DND-41 (cell line): ENCODE measurements at places on chromosomes 13 and 19.

DNA sequence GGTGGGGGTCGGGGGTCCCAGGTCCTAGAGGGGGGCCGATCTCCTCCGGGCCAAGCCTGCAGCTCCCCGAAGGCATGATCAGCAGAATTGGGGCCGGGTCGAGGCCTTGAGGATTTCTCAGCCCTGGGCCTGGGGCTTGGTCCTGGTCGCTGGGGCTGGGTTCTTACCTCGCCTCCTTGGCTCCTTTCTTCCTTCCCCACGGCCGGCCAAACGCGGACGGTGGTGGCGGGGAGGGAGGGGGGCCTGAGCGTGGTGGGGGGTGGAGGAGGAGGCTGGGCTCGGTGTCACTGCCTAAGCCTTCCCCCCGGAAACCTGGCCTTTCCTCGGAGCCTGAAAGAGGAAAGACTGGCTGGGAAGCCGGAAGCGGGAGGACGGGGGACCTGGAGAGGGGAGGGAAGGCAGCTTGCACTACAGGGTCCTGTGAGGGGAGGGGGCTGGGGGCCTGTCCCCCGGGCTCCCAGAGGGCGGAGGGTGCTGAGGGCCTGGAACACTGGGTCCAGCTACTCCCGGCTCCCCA lies at the start of gene ZNF579:
Gene ZNF579 (minus strand): TSS at position 221 of the 517 bp plus-strand sequence. CDS start 1,209 bp downstream, outside the sequence.
- peak; percentile 91 for DNase-seq

- no peak for DNase-seq
Measured at GRCh38 chr13:104106705-104107393, 1040.6 kb upstream of the SLC10A2 start.

- DNase-seq: no peak
Measured at GRCh38 chr13:25064396-25064795, 31.5 kb upstream of the PABPC3 start.

DNA sequence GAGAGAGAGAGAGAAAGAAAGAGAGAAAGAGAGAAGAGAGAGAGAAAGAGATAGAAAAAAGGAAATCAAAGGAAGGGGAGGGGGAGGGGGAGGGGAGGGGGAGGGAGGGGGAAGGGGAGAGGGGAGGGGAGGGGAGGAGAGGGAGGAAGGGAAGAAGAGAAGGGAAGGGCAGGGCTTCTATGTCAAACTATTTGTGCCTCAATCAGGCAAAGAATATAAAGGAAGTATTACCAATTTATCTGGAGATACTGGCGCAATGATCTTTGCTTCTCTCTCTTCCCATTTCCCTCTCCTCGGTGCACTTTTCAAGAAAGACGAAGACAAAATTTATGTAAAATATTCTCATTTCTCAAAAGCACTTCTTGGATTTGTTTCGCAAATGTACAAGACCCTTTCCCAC lies 9.3 kb upstream of the INSR start:
- no peak for DNase-seq

DNA sequence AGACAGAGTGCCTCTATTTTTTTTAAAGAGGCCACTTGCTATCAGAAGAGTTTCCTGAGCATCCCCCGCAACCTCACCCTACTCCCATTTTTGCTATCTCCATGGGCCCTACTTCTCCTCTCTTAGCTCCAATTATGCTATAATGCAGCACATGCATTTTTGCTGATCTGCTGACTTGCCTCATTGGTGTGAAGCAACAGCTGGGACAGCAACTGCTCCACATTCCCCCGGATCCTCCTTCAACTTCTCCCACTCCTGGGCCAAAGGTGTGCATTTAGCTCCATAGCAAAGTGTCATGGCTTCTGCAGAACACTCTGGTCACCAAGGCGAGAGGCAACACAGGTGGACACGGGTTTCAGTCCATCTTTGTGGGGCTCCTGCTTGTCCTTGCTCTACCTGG lies 56.7 kb upstream of the USP29 start:
- no peak for DNase-seq

- DNase-seq: no peak
Measured at GRCh38 chr19:33284146-33284643, 18.1 kb downstream of the CEBPA start.

- DNase-seq: no peak
Measured at GRCh38 chr13:80755910-80756309, 415.0 kb upstream of the SPRY2 start.

- no peak for DNase-seq
Measured at GRCh38 chr13:46995874-46996273, 99.0 kb upstream of the HTR2A start.

GRCh38 chr13:40152145-40152544 lies 496.7 kb downstream of the COG6 start:
- DNase-seq: no peak

GRCh38 chr19:18857223-18857622 lies 25.5 kb downstream of the UPF1 start:
- DNase-seq: no peak

GRCh38 chr13:74870865-74871264 lies 611.1 kb downstream of the TBC1D4 start:
- DNase-seq: no peak

- no peak for DNase-seq
Measured at GRCh38 chr13:87678372-87678752, 7.2 kb downstream of the SLITRK5 start.

- no peak for DNase-seq
Measured at GRCh38 chr13:47478985-47479384, 522.1 kb downstream of the SUCLA2 start.

GRCh38 chr19:39497996-39498797 lies 550 bp upstream of the DLL3 start:
- peak; percentile 25 for DNase-seq

DNA sequence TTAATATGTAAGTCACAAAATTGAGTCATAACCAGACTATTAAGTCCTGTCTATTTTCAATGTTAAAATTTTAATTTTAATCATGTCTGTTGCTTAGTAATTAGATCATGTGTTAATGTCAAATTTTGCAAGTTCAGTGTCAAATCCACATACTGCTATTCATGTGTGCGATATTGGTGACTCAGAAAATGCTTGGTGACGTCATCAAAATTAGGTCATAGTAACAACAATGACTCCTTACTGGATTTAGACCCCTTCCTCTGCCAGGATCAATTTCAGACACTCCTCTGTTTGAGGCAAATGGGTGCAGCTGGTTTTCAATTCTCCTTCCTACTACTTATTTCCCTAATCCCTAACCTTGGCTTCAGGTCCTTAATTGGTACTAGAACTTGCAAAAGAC lies 1394.3 kb upstream of the SLC10A2 start:
- no peak for DNase-seq

DNA sequence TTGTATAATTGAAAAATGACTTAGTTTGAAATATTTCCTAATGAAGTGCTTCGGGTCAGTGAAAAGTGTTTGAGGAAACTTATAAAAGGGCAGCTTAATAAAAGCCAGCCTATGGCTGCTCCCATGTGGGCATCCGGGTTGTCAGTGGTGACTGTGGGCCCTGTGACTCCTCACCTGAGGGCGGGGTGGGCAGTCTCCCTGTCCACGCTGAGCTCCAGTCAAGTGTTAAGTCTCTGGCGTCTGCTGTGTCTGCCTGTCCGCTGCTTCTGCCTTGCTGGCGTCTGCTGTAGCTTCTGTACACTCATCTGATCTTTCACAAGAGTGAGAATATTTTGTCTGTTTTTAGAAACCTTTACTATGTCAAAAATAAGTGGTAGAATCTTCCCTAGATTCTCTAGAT lies 7.1 kb downstream of the LAMP1 start:
- no peak for DNase-seq

- peak; percentile 46 for DNase-seq
Measured at GRCh38 chr13:105660561-105660960, 874.9 kb downstream of the EFNB2 start.

DNA sequence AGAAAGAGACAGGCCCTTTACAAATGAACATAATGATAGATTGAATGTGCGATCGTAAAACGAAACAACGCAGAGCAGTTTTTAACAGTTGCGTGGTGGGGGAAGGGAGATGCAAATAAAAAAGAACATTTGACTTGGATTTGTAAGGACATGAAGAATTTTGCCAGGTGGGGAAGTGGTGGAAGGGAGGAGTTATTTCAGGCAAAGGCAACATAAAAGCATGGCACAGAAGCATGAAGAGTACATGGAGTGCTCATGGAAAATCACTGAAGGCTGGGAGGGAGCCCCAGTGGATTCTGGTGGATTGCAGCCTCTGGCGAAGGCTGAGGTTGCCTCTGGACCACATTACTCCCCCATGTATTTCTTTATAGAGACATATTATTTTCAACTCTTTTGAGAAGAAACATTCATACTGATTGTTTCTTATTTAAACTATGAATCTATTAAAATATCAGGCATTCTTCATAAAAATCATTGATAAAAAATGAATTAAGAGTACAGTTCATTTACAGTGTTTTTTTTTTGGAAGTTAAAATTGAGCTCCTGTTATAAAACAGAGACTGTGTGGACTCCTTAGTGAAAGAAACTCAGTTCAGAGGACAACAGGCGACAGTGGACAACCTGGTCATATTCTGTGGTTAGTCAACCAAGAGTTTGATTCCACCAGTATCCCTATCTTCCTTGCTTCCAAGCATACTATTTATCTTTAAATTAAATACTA lies 57.5 kb downstream of the STARD13 start:
- DNase-seq: no peak

- no peak for DNase-seq
Measured at GRCh38 chr19:1606138-1606651, 933 bp upstream of the UQCR11 start.

DNA sequence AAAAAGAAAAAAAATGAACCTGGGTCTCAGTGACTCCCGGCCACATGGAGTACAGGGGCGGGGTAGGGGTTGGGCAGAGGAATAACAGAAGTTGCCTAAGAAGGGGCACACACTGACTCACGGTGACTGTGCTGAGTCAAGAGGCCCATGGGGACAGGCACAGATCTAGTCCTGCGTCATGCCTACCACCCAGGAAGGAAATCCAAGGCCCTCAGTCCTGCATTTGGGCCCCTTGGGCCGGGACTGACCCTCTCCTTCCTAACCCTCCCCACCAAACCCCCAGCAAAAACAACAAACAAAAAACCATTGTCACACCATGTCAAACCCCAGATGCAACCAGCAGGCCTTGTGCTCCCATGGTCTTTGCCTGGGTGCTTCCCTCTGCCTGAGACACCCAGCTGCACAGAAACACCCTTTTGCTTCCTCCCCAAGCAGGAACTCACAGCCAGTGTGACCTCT lies 9.6 kb upstream of the NOTCH3 start:
- no peak for DNase-seq

DNA sequence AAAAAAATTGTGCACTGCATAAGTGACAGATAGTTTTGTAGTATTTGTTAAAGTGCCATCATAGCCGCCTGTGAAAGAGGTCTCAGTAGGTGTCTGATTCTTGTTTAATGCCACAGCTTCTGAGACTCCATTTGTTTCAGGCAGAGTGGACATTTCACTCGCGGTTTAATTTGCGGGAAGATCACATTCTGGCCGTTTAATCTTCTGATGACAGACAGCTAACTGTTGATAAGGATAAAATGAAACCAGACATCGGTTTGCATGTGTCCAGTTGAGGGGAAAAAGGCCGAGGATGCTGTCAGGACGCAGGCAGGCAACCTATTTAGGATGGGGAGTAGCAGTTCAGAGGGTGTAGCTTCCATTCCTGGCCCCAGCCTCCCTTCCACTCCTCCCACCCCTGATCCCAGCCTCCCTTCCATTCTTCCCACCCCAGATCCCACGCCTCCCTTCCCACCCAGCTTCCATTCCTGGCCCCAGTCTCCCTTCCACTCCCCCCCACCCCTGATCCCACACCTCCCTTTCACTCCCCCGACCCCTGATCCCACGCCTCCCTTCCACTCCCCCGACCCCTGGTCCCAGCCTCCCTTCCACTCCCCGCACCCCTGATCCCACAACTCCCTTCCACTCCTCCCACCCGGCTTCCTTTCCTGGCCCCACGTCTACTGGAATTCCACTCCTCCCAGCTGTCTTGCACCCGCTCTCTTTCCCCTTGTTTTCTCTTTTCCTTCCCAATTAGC lies 23.8 kb downstream of the ATP11A start:
- no peak for DNase-seq

DNA sequence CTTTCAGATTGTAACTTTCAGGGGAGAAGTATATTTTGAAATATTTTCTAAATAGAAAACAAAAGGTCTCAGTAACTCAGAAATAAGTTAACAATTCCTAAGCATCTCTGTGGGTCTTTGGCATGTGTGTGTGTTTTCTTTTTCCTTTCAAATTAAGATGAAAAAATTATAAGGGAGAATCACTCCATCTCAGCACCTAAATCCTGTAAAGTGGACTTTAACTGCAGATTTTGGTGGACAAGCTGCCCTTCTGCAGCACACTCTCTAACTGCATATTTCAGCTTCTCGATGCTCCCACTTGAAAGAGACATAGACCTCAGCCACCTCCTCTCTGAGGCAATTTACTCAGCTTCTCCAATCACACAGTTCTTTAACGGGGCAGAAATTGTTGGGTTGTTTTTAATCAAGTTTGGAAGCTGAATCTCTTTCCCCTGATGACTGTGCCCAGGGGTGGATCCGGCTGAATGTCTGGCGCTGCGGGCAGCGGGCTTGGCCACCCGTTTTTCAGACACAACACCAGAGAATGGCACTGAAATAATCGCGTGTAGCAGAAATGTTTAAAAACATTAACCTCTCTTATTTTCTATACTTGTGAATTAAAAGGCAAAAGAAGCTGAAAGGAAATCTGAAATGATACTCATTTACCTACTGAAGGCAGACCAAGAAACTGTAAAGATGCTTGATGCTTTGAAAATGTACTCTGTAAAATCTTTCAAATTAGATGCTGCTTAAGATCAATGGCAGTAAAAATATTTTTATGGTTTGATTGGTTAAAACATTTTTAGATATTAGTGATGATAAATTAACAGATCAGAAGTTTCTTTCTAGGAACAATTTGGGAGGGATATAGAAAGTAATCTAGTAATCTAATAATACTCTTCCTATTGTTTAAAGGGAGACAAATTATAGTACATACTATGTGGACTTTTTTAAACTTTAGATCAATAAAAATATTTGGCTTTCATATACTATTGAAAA lies 12.4 kb downstream of the ZIC2 start:
- DNase-seq: no peak

- DNase-seq: peak; percentile 93
Measured at GRCh38 chr19:34134190-34135053, 37.9 kb upstream of the LSM14A start.

GRCh38 chr13:32883474-32883873 lies 132.7 kb upstream of the KL start:
- DNase-seq: no peak

DNA sequence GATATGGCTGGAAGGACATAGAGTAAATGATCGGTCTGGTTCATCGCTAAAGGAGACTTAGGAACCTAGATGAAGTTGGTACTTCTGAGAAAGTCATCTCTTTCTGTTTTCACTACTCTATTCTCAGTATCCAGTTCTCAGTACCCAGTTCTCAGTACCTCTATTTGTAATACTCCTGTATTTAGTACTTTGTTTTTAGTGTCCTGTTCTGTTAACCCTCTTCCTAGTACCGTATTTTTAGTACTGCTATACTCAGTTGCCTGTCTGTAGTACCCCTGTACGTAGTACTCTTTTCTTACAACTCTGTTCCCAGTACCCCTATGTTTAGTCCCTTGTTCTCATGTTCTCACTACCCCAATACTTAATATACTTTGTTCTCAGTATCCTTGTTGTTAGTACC lies 1.2 kb downstream of the RFXAP start:
- no peak for DNase-seq
